Activated naive CD4-positive, alpha-beta T cell treated with anti-CD3 and anti-CD28 coated beads, Interleukin-2, amount 50 U/mL, for 72 hours (primary cell): ENCODE measurements at places on chromosomes 5 and 9.

GRCh38 chr5:114311968-114312367, 49.9 kb upstream of the KCNN2 start:
- DNase-seq: no peak

DNA sequence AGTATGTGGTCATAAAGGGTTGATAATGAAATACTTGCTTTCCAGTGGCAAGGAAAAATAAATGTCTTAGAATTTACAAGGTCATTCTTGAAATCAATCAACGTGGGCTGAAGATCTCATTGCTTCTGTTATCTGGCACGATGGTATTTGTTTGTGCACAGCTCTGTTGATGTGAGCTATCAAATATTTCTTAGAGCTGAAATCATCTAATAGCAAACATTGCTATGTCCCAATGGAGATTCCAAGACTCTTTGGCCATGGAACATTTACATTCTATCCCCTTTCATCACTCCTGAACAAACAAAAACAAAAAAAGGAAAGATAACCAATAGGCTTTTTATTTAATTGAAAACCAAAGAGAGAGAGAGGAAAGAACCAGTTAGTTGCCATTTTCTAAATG, 111.5 kb upstream of the CCDC152 start:
- DNase-seq: no peak

GRCh38 chr5:94420885-94421284, 197.5 kb downstream of the KIAA0825 start:
- no peak for DNase-seq

DNA sequence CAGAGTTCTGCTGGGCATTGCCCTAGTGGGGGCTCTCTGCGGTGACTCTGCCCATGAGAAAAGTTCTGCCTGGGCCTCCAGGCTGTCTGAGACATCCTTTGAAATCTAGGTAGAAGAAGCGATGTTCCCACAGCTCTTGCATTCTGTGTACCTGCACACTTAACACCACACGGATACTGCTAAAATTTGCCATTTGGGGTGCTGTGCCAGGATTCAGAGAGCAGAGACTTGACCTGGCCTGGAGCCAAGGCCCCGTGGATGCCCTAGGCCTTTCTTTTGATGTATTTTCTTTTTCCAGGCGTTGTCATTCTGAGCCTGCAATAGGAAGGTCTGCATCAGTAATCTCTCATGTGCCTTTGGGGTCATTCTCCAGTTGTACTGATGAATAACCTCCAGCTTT, 89.3 kb upstream of the IL12B start:
- no peak for DNase-seq

DNA sequence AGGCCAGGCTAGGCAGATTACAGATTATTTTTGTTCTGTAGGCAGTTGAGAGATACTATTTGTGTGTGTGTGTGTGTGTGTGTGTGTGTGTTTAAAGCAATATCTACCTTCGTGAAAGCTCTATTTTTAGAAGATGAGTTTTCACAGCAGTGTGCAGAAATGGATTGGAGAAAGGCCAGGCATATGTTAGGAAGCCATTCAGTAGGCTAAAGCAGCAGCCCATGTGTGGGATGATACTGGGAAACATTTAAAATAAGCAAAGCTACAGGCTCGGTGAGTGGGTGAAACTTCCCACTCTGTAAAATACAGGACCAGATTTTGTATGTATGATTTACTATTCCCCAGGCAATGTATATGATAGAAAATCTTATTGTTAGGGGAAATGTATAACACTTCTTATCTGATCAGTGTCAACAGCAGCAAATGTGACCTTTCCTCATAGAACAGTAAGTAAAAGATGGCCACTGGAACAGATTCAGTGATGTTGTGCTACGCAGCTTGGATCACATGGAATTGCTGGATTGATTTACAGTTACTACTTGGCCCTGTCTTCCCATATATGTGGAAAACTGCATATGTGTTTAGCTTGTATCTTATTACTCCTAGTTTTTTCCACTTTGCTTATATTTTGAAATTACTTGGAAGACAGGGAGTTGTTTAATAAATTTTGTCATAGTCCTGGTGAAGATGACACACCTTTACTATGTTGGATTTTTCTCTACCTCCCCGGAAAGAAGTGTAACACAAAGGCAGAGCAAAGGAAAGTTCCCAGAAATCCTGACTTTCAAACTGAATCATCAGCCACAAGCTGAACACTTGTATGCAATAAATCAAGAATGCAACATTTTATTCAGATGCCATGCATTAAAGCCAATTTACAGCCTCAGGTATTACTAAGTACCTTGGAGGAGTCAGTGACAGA, 1077.7 kb upstream of the SEMA6A start:
- no peak for DNase-seq

- no peak for DNase-seq
These were observed 95.1 kb upstream of the ITGA1 start for GRCh38 chr5:52692606-52693005.

DNA sequence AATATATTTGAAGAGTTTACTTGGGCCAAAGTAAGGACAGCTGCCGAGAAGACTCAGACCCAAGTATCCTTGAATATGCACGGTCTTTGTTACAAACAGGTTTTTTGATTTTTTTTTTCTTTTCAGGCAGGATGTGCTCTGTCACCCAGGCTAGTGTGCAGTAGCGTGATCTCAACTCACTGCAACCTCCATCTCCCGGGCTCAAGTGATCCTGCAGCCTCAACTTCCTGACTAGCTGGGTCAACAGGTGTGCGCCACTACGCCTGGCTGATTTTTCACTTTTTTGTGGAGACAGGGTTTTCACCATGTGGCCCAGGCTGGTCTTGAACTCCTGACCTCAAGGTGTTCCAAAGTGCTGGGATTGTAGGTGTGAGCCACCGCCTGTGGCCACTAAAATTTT, 27.4 kb downstream of the JMY start:
- no peak for DNase-seq

GRCh38 chr5:147780924-147781573, 1.5 kb downstream of the JAKMIP2 start:
- no peak for DNase-seq

DNA sequence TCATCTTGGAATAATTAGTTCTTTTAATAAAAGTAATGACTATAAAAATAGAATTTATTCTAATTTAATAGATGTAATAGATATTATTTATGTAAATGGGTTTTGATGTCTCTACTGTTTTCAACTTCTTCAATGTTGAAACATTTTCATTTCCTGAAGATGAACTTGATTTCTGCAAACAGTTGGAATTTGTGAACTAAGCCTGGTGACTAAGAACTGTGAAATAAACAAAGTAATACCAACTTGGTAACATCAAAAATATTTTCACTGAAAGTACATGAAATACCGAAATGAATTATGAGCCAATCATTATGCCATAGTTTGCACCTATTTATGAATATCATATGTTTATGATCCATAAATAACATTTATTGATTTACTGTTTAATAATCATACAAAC, 143.8 kb upstream of the FGF10 start:
- DNase-seq: no peak

GRCh38 chr9:9855177-9856078, 757.4 kb downstream of the PTPRD start:
- no peak for DNase-seq

GRCh38 chr5:167633931-167634341, 657.5 kb upstream of the WWC1 start:
- no peak for DNase-seq

- DNase-seq: no peak
These were observed 100.4 kb downstream of the NFIB start for GRCh38 chr9:14213504-14213903.
